Kidney epithelial cell (primary cell): ENCODE measurements at places on chromosomes 7 and 10. TPM values are rescaled to one million over a fixed set of nuclear protein-coding genes. Genes with fewer than 3 reads are reported as not detected.

Gene EPO
- not detected in 2 replicates for total RNA-seq

Gene MSMB
- total RNA-seq = not detected in 2 replicates

Gene MAGI2
- total RNA-seq = 2.5 and 5.1 TPM in 2 replicates

Gene ASB4
- not detected in 2 replicates for total RNA-seq

Gene SLC39A12
- not detected in 2 replicates for total RNA-seq

Gene METTL27
- total RNA-seq = 1.5 and 2.6 TPM in 2 replicates

Gene CPA1
- not detected in 2 replicates for total RNA-seq

Gene ST7
- total RNA-seq = 17.0 and 19.0 TPM in 2 replicates

Gene RSPH10B2
- total RNA-seq = 0.96 TPM in 1 of 2 replicates, not detected in the other

Gene MYL10
- not detected in 2 replicates for total RNA-seq

Gene DIP2C
- total RNA-seq = 19.2 and 20.4 TPM in 2 replicates

Gene C7orf57
- total RNA-seq = 0.34 TPM in 1 of 2 replicates, not detected in the other

Gene OPN4
- total RNA-seq = not detected in 2 replicates

Gene HSPA12A
- 11.4 and 13.7 TPM in 2 replicates for total RNA-seq

Gene SRRM3
- total RNA-seq = 0.21 TPM in 1 of 2 replicates, not detected in the other

Gene CPA4
- 0.14 and 0.25 TPM in 2 replicates for total RNA-seq

Gene PNLIPRP1
- total RNA-seq = not detected in 2 replicates

Gene MYO1G
- total RNA-seq = 0.04 and 0.27 TPM in 2 replicates

Gene HHEX
- 1.6 and 1.8 TPM in 2 replicates for total RNA-seq

Gene ST8SIA6
- total RNA-seq = not detected in 2 replicates

Gene PIK3AP1
- total RNA-seq = 8.9 and 10.5 TPM in 2 replicates
